ENCODE measurements at places on chromosomes 3 and 15.

DNA sequence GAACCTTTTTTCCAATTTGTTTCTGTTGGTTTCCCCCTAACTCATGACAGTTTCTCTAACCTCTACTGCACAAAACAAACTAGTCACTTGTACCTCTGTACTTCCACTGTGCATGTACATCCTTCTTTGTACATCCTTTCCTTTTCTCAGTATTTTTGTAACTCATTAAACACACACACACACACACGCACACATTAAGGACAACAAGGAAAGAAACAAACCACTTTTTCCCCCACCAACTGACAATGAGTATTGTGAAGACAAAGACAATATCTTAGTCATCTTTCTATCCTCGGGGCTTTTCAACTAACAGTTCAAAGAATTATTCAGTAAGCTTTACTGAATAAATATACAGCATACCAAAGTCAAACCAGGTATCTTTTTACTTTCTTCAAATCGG is 170.5 kb downstream of the VPS13C start:
- DNase-seq, result no peak

DNA sequence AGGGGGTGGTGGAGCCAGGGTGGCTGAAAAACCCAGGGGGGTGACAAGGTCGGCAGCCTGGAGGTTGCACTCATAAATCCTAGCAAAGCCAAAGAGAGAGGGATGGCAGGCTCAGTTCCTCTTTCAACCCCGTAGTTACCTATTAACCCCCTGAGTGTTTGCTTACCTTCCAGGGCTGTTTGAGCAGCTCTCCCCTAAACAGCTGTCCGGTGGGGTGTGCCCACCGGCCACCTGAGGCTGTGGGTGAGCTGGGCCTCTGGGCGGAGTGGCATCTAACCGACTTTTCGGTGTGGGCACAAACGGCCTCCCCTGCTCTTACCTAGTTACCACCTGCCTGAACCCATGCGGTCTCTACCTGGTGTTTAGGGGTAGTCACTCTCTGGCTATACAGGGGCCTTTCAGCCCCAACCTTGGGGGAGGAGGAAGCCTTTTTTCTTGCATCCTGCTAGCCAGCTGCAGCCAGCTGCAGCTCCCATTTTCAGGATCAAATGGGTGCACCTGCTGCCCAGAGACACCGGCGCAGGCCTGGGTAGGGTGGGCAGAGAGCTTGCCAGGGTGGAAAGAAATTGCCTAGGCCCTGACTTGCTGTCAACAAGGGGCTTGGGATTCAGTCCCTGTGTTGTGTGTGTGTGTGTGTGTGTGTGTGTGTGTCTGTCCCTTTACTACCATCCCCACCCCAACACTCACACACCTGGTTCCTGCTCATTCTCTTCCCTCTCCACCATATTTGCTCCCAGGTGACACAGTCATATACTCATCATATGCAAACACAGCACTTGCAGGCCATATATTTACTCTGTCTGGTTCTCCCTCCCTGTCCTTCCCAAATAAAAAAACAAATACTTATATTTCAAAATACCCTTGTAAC is 3.7 kb downstream of the DLL4 start:
- DNase-seq, result no peak

- no peak for DNase-seq
These were observed 41.3 kb downstream of the CMTM7 start for GRCh38 chr3:32432711-32433530.

GRCh38 chr15:59313641-59314332 is 58.9 kb downstream of the MYO1E start:
- no peak for DNase-seq

- no peak for DNase-seq
These were observed at the start of gene MME for GRCh38 chr3:155079746-155080487. MME (plus strand) TSS chr3:155080319; CDS start chr3:155084168, 3,849 bp downstream.

- DNase-seq, result no peak
These were observed 43.1 kb downstream of the FGF7 start for GRCh38 chr15:49466119-49466518.

- DNase-seq, result no peak
These were observed 25.5 kb downstream of the TBC1D2B start for GRCh38 chr15:78052001-78052401.

GRCh38 chr3:40924559-40925141 is 274.7 kb upstream of the CTNNB1 start:
- no peak for DNase-seq

DNA sequence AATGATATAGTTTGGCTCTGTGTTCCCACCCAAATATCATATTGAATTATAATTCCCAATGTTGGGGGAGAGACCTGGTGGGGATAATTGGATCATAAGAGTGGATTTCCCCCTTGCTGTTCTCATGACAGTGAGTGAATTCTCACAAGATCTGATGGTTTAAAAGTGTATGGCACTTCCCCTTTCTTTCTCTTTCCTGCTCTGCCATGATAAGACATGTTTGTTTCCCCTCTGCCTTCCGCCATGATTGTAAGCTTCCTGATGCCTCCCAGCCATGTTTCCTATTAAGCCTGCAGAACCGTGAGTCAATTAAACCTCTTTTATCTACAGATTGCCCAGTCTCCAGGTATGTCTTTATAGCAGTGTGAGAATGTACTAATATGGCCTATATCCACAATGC is 126.7 kb upstream of the GMNC start:
- DNase-seq, result no peak

DNA sequence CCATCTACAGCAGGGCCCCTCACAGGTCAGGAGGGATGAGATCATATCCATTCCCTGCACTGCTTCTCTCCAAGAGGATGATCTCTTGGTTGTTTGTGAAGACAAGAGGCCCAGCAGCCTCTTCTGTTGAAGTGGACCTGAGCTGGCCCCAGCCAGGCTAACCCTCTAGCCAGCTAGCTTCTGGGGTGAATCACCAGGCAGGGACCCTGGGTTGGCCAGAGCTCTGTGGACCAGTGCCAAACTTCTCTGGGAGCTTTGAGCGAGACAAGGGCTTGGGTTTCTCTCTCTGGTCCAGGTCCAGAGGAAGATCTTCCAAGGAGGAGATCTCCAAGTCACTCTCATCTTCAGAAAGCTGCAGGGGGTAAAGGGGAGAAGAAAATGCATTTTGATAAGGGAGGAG is 52.7 kb downstream of the CLDN18 start:
- no peak for DNase-seq

- no peak for DNase-seq
These were observed 12.9 kb downstream of the CSRNP1 start for GRCh38 chr3:39140341-39140971.

DNA sequence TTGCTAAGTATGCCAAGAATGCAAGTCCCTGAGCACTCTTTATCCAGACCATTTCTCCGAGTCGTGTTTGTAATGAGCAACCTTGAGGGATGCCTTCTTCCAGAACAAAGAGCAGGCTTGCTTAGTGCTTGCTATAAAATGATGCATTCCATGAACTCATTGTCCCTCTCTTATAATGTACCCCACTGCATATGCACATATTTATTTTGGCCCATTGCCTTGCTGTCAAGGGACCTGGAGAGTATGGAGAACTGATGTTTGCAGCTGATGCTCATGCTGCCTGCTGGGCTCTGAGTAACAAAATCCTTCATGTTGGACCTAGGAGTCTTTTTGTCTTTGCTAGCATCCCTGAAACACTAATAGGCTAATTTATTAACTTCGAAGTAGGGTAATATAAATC is 97.8 kb upstream of the AADACL2 start:
- DNase-seq, result no peak

- no peak for DNase-seq
These were observed 15.8 kb downstream of the LOXL1 start for GRCh38 chr15:73941871-73942635.

DNA sequence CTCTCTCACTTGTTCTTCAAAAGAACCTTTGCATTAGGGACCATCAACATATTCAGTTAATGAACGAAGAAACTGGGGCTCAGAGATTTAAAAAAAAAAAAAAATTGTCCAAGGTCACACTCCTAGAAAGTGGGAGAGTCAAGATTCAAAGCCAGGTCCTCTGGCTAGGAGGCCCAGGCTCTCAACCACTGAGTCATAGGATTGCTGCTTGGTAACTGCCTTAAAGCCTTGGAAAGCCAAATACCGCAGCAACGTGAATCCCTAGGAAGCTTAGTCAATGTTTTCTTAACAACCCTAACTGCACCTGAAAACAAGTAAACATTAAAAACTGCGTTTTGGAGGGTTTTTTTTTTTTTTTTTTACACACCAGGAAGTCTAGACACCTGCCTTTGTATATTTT is 156.8 kb downstream of the WNT5A start:
- no peak for DNase-seq

GRCh38 chr15:42147431-42147735 is 9.1 kb downstream of the PLA2G4F start:
- no peak for DNase-seq

- no peak for DNase-seq
These were observed 83.4 kb downstream of the RPLP1 start for GRCh38 chr15:69535998-69536397.

- no peak for DNase-seq
These were observed 29.6 kb downstream of the MGA start for GRCh38 chr15:41689834-41690233.

DNA sequence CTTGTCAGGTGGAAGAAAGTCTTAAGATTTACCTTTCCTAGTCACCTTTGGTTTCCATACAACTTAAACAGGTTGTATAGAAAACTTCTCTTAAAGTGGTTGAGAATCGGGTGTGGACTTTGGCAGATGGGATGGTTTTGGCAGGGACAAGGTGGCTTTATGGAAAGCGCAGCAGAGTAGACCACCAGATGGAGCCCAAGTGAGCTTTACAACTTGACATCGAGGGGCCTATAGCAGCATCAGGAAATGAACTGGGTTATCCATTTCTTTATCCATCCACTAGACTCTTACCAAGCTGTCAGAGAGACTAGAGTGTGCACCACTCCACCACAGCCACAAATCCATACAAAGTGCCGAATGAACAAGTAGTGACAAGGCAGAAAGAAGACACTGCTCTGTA is 85.3 kb upstream of the MBNL1 start:
- DNase-seq, result no peak

- no peak for DNase-seq
These were observed 29.3 kb downstream of the SCN5A start for GRCh38 chr3:38620236-38620635.

- no peak for DNase-seq
These were observed 291.2 kb upstream of the C2CD4B start for GRCh38 chr15:62456011-62456920.

DNA sequence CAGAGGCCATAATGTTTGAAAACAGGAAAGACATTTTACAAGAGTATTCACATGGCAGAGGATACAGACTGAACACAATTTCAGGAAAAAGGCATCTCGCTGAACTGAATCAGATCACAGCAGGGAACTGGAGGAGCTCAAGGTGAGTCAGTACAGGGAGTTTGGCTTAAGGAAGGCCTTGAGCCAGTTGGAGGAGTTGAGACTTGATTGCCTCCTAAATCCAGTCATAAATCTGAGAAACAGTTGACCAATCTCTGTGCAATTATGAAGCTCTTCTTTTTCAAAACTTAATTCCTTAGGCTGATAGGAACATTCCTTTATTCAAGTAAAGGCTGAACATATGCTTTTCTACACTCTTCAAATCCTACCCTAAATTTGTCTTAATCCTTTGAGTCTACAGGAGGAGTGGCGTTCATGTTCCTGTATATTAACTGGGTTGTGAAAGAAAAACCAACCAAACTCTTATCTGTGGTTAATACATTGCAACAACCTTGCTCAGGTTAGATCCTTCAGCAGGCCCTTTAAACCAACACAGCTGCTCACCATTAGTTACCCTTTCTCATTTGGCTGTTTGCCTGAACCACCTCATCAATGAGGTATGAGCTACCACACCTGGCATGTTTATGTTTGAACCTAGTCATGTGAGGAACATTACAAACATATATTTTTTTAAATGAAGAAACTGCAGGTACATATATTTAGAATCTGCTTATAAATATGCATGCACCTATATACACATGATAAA is 404.1 kb upstream of the ATP11B start:
- no peak for DNase-seq

DNA sequence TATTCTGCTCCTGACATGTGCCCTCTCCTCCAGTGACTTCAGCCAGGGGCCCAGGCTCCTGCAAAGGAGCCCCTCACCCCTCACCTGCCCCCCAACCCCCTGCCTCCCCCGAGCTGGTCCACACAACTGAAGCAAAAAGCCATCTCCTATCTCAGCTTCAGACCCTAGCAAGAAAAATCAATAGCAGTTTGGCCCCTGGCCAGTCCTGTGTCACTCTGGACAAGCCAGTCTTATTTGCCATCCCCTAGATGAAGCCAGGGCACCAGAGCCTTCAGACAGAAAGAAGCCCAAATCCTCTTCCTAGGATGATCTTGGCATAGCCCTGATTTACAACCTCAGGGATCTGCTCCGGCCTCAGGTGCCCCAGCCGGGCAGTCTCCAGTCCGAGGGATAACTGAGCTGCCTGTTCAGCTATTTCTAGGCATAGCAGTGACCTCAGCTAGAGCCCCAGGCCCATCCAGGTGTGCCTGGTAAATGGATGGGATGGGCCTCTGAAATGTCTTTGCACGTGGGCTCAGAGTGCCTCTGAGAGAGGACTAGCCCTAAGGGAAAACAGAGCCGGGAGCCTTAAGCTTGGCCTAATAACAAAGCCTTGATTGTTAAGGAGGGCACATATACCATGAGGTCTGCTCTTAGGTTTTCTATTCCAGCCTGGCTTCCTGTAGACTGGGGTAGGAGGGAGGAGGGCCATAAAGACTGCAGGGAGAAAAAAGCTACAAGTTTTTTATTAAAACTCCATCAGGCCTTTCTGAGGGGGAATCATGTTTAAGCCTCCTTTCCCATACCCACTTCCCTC is 242.0 kb downstream of the SHQ1 start:
- DNase-seq, result no peak

GRCh38 chr3:20186600-20187004 is 596 bp upstream of the SGO1 start:
- DNase-seq, result no peak

- no peak for DNase-seq
These were observed 14.5 kb downstream of the LMCD1 start for GRCh38 chr3:8516047-8516661.

GRCh38 chr3:150447631-150448465 is 39.8 kb downstream of the TSC22D2 start:
- no peak for DNase-seq

GRCh38 chr15:39244776-39245175 is 336.1 kb upstream of the THBS1 start:
- no peak for DNase-seq

DNA sequence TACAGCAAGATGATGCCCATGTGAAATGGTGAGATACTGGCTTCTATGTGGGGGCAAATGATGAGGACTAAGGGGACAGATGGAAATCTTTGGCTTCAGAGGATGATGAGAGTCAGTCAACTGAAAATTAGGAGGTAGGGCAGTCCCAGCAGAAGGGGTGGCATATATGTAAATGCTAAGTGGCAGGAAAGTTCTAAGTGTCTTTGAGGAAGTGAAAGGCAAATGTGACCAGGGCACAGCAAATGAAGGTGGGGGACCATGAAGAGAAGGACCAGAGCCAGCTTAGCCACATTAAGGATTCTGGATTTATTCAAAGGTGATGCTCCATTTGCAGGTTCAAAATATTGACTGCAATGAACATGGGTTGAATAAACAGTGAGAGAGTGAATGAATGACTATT is 29.2 kb upstream of the LIMD1 start:
- DNase-seq, result no peak

Measured in SIG-M5 (cell line).